ENCODE measurements at places on chromosomes 6 and 20.

GRCh38 chr6:137188855-137189254 is 15.4 kb upstream of the IL22RA2 start:
- DNase-seq, result no peak

DNA sequence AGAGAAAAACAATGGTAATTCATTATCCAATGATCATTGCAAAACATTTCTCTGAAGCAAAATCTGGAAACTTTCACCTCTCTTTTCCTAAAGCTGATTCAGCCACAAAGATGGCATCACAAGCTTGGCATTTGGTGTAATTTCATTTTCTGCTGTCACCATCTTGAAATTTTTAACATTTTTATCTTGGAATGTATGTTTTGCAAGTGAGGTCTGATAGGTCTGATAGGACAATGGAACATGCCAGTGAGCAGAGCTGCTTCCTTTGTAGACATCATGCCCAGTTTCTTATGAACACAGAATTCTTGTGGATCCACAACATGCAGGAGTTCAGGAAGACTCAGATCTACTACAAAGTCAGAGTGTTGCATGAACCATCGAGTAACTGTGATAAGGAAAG is 969.6 kb downstream of the EYS start:
- DNase-seq, result no peak

- DNase-seq, result peak; percentile 93
Observed at GRCh38 chr20:45011108-45011526, 44.8 kb downstream of the STK4 start.

- no peak for DNase-seq
Observed at GRCh38 chr6:154363821-154364220, 7.2 kb upstream of the IPCEF1 start.

DNA sequence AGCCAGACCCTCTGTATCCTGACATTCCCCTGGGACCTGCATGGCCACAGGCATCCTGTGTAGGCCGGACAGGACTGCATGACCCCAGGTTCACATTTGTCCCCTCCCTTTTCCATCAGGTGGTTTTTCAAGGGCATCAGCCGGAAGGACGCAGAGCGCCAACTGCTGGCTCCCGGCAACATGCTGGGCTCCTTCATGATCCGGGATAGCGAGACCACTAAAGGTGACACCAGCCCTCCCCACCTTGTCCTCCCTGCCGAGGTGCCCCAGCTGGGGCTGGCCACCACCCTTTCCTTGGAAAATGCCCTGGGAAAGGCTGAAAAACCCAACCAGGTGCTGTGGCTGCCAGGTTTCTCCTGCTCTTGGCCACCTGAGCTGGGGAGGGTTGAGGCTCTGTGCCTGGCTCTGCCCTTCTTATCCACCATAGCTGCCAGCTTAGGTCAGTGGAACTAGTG is 27.6 kb downstream of the HCK start:
- no peak for DNase-seq

- no peak for DNase-seq
Observed at GRCh38 chr6:56299916-56300315, 52.5 kb upstream of the COL21A1 start.

GRCh38 chr6:112188906-112189305 is 65.5 kb downstream of the LAMA4 start:
- no peak for DNase-seq

DNA sequence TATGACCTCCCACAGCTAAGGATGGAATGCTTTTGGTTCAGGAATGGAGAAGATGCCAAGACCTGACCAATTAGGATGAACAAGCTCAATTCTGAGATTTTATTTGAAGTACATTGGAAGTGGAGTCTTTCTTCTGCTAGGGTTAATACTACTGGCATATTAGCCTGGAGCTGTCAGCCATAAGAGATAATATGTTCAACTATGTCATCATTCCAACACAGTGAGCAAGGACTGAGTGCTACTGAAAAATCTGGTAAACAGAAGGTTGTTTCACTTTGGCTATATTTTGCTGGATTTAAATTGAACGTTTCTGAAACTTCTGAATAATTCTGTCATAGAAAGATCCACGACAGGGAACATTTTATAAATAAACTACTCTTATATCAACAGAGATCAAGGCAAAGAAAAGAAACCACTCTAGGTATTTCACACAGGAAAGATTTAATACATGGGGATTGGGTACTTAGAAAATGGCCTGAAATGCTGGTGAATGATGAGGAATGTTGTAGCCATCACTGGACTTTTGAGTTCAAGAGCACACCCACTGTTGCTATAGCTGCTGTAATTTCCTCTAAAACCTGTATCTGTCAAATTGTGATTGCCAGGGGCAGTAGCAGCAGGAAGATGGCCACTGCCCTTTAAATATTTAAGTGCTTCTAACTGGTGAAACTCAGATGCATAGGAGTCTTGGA is 200.5 kb downstream of the PLCB4 start:
- no peak for DNase-seq

DNA sequence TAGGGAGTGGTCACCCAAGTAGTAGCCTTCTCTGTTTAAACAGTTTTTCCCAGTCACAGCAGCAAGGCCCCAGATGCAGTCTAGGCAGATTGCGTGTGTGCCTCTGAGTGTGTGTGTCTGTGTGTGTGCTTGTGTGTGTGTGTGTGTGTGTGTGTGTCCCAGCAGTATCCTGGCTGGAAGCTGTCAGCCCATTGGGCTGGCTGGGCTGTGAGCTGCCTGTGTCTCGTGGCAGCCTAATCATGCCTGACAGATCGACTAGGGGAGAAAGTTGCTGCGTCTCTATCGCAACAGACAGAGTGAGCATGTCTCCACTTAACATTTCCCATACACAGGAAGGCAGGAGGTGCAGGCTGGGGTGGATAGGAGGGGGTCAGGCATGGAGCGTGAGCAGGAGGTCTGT is 42.9 kb upstream of the LRFN2 start:
- DNase-seq, result no peak

GRCh38 chr6:110625883-110626282 is 149.5 kb upstream of the SLC22A16 start:
- no peak for DNase-seq

DNA sequence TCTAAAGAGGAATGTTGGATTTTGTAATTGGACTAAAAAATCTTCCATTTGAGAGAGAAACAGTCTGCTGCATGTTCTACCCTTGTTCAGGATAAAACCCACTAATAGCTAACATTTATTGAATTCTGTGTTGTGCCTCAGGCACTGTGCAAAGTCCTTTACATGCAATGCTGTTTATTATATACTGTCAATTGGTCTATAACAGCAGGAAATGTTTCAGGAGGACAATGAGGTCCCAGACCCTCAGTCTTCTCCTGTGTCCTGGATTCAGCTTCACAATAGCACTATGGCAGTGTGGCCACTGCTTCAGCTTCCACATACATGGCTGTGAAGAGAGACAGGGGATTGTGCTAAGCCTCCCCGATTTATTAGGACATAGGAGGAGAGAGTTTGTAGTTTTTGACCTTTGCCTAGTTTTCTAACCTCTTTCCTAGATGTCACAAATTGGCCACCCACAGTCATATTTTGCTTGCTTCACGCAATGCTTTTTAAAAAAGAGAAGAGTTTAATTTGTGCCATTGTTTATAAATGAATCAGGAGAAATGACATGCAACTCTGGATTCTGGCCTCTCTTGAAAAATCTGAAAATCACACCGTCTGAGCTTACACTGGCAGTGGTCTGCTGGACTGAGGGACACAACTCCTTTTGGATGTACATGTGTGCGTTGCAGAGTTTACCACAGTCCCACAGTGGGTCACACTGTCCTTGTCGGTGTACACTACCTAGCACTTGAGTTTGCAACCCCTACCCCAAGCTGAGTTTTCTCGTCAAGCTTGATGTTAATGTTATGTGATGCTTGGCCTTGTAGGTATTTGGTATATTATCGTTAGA is 11.3 kb downstream of the PTPN1 start:
- DNase-seq, result no peak

- no peak for DNase-seq
Observed at GRCh38 chr20:51135926-51136715, 113.2 kb upstream of the KCNG1 start.

DNA sequence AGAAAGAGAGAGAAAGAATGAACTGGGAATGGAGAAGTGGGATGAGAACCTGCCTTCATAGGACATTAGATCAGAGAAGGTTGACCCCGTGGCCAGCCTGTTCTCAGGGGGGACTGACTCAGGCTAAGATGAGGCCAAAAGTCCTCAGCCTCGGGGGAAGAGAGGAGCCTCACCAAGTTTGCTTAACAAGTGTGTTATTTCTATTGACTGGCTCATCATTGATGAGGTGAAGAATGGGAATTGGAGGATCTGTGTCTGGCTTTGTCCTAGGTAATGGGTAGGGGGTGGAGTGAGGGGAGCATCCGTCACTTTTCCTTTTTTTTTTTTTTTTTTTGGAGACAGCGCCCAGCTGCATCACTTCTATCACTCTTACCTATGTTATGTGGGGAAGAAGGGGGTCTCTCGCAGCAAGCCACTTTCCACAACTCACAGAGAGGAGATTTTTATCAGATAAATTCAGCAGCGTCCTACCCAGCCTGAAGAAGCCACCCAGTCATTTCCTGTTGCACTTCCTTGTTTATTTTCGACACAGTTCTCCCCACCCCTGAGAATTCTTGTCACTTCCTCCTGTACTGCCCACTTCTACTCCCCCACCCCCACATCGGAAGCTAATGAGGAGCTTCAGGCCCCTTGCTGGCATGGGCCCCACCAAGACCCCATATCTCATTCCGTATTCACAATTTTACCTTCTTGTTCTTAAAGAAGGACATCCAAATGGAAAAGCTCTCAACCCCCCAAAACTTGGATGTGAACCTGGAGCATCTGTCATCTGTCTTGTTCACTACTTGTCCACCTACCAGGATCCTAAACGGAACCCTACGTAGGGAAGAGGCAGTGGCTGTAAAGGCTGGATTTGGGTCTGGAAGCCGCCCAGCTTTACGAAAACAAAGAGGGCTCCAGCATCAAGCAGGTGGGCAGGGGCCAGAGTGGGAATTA is 2.8 kb upstream of the RNASET2 start:
- peak; percentile 80 for DNase-seq

DNA sequence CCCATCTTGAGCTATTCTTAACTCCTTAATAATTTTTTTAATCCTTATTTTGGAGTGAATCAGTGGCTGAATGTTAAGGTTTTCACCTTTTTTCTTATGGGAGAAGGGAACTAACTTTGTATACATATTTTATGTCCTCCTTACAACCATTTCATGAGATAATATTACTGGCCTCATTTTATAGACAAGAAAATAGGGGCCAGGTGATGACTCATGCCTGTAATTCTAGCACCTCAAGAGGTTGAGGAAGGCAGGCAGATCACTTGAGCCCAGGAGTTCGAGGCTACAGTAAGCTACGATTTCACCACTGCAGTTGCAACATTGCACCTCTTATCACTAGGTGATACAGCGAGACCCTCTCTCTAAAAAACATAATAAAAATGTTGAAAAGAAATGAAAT is 128.7 kb downstream of the TMEM242 start:
- no peak for DNase-seq

- no peak for DNase-seq
Observed at GRCh38 chr6:101386982-101387381, 6.5 kb upstream of the GRIK2 start.

- no peak for DNase-seq
Observed at GRCh38 chr20:58536289-58536688, 21.1 kb upstream of the APCDD1L start.

DNA sequence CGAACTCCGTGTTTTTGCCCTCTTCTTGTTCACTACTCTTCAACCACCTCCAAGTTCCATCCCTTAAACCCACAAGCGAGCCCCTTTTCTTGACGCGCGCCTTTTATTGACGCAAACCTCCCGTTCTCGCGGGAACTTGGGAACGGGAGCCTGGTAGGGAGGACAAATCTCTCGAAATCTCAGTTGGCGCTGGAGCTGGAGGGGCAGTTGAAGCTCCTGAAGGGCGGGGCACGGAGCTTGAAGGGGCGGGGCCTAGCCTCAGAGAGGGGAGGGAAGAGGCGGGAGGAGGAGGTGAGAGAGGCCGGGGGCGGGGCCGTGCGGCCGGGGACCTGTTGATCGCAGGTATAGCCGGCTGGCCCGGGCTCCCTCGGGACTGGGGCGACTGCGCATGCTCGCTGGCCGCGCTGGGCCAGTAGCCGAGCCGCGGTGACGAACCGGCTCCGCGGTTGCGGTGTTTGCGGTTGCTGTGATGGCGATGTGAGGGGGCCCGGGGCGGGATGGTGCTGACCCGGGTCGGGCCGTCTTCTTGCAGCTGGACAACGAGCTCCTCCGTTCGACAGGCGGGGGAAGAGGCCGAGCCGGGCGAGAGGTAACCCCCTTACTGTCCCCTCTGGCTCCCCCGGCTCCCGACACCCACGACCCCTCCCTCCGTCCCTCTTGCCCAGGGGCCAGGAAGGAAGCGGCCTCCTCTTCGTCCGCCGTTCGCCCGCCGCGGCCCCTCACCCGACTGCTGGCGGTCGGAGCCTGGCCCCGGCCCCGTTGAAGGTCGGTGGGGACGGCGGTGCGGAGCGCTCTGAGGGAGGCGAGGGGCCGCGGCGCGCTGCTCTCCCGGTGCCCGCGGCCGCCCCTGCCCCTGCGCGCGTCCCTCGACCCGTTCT is at the start of gene FAM135A:
FAM135A (plus strand) TSS at position 395 of the 878 bp plus-strand sequence. CDS start 14,835 bp downstream, outside the sequence.
- DNase-seq, result peak; percentile 98

- DNase-seq, result no peak
Observed at GRCh38 chr6:26157251-26158075, 70.2 kb downstream of the HFE start.

DNA sequence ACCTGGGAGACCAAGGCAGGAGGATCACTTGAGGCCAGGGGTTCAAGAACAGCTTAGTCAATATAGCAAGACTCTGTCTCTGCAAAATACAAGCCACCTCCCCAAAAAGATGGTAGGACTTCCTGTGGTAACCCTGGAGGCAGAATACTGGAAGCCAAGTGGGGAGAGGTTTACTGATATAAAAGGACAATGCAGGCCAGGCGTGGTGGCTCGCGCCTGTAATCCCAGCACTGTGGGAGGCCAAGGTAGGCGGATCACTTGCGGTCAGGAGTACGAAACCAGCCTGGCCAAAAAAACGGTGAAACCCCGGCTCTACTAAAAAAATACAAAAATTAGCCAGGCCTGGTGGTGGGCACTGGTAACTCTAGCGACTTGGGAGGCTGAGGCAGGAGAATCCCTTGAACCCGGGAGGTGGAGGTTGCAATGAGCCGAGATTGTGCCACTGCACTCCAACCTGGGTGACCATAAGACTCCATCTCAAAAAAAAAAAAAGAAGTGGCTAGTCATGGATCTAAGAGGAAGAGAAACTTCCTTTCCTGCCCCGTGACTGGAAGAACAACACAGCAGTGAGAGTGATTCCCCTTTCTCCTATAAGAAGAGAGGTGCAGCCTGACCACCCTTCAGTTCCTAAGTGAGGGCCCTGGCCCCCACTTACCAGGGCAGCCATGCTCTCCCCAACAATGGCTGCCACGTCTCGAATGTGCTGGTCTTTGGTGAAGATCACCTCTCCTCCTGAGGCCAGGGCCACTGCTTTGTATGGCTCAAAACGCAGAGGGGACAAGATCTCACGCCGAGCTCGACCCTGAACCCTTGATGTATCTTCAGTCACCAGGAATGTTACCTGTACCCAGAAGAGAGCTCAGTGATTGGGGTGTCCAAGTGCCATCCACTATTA is 6.2 kb downstream of the SAPCD1 start:
- DNase-seq, result peak; percentile 65

DNA sequence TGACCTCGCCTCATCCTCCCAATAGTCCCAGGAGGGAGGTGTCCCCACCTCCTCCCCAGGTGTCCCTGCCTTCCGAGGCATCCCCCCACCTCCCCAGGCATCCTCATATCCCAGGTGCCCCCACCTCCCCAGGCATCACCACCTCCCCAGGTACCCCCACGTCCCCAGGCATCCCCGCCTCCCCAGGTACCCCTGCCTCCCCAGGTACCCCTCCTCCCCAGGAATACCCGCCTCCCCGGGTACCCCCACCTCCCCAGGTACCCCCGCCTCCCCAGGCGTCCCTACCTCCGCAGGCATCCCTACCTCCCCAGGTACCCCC is 198.9 kb downstream of the SYNDIG1 start:
- no peak for DNase-seq

- DNase-seq, result no peak
Observed at GRCh38 chr6:157561929-157562810, 181.2 kb downstream of the ZDHHC14 start.

Measured in pons (tissue), 1 donor.